NCI-H2029 treated with DMSO at 0.1 percent for 48 hours (cell line): ENCODE measurements at places on chromosomes 1 and 21.

DNA sequence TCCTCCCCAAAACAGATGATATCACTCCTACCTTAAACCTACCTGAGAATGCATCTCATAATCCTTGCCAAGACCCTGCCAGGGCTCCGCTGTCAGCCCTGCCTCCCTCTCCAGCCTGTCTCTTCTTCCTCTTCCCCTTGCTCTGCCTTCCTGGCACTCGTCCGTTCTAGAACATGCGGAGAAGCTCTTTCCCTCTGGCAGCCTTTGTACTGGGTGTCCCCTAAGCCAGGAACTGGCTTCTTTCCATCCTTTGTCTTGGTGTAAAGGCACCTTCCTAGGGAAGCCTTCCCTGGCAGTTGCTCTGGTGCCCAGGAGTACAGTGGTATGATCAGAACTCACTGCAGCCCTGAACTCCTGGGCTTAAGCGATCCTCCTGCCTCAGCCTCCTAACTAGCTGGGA, 36.1 kb downstream of the CTNNBIP1 start:
- DNase-seq = no peak

DNA sequence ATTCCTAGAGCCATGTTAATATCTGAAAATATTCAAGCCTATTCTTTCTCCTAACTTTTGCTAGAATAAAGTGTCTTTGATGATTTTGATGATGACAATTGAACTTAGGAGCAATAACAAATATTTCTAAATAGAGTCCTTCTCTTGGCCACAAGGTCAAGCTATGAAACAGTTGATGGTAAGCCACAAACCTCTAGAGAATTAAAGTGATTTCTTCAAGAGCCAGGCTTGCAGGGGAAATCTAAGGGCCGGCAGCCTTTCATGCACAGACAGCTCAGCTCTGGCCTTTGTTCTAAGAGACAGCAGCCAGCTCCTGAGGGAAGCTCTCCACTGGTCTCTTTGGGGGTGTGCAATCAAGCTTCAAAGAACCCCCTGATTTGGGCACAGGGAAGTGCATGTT, 59.0 kb downstream of the SUSD4 start:
- no peak for DNase-seq

GRCh38 chr1:8523666-8524206, 205.8 kb downstream of the SLC45A1 start:
- DNase-seq = no peak

GRCh38 chr1:236471653-236472052, 52.1 kb upstream of the LGALS8 start:
- DNase-seq = no peak

DNA sequence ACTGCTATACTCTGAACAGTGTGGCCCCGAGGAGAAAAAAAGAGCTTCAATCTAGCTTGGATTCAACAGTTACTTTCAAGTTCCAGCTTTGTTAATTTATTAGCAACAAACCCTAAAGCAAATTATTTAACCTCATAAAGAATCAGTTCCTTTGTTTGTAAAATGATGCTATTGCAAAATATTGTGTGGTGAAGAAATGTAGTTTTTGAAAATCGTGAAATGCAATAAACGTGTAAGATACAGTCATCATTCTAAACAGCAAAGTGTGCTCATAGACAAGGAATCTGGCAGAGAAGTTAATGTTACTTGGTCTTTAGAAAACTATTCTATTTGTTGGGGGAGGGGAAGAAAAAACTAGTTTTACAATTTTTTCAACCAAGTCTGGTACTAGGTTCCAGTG, 297.6 kb upstream of the ADGRL4 start:
- no peak for DNase-seq

DNA sequence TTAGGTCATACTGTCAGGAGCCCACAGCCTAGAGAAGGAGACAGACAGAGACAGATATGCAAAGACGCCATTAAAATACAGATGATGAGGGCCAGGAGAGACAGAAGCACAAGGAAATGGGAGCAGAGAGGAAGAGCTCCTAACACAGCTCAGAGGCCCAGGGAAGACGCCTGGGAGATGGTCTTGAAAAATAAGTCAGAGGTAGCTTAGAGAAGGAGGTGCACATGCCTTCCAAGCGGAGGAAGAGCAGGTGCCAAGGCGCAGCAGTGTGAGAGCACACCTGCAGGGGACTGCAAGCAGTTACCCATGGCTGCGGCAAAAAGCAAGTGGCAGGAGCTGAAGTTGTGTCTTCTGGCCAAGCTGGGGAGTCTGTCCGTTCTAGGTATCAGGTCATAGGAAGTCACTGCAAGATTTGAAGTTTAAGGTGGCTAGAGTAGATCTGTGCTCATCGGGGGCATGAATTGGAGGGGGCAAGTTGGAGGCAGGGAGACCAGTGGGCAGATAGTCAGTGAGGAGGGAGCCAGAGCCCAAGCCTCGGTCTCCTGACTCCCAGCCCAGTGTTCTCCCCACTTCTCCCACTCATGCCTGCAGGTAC, 1.3 kb upstream of the TRABD2B start:
- DNase-seq = no peak

DNA sequence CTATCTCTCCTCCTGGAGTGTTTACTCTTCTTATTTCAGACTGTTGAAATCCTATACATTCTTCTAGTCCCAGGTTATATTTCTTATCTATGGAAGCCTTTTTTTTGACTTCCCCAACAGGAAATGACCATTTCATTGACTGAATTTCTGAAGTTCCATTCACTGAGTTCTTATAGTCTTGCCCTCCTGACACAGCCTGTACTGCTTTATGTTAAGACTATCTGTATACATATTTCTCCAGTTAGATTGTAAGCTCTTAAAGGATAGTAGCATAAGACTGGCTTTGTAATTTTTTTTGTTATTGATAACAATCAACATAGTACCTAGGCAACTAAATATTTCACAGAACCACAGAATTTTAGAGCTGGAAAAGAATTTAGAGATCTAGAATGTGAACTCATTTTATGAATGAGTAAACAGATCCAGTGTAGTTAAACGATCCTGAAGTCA, 14.9 kb upstream of the MACF1 start:
- DNase-seq = peak; percentile 99

GRCh38 chr1:230090194-230090711, 23.2 kb downstream of the GALNT2 start:
- DNase-seq = no peak

- no peak for DNase-seq
Observed at GRCh38 chr1:26358411-26359384, 4.8 kb upstream of the CRYBG2 start.

GRCh38 chr1:7590426-7590790, 180.7 kb upstream of the VAMP3 start:
- no peak for DNase-seq

GRCh38 chr1:94332952-94333351, 85.2 kb upstream of the ABCD3 start:
- DNase-seq = peak; percentile 79

GRCh38 chr1:159900086-159900680, at the start of gene CFAP45:
TSS of gene CFAP45 (minus strand) at chr1:159900165. CDS start at chr1:159900098, 67 bp downstream.
- DNase-seq = peak; percentile 66

DNA sequence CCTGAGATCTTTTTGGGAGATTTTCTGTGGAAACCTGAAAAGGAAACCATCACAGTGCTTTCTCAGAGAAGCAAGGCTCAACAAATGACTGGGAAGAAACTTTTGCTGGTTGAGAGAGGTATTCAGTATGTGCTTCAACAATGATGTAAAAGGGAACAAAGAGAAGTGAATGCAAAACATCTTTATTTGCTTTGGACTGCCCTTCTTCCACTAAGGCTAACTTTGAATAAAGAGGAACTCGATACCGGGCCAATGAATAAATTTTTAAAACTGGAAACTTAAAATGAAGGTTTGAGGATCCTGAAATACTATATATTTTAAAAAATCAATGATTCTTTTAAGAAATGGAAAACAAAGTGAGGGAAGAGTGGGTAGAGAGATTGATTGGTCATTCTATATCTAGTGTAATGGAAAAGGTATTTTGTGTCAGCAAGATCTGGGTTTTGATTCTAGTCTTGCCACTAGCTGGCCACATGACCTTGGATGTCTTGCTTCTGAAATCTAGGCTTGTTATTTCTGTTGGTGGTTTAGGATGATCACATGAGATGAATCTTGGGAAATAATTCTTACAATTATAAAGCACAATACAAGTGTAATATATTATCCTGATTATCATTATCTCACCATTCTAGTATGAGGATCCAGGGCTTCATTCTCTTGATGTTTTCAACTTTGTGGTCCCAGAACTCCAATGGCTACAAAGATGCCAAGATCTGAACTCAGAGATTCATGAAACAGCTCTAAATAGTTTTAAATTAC, 34.6 kb upstream of the APOBEC4 start:
- DNase-seq = no peak

GRCh38 chr1:110338309-110338885, 780 bp upstream of the RBM15 start:
- peak; percentile 73 for DNase-seq

DNA sequence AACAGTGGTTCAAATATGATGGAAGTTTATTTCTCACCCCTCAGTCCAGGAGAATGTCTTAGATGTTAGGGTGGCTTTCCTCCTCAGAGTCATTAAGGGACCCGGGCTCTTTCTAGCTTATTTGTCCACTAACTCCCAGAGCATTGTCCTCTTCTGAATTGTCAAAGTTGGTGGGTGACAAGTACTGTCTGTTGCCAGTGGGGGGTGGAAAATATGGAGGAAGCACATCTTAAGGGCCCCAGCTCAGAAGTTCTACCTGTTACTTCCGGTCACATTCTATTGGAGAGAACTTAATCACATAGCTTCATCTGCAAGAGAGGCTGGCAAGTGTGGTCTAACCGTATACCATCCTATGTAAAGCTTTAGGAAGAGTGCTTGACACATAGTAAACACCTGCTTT, 7.1 kb downstream of the CLIC4 start:
- DNase-seq = no peak

GRCh38 chr1:35453031-35453430, 104.2 kb downstream of the KIAA0319L start:
- DNase-seq = no peak

DNA sequence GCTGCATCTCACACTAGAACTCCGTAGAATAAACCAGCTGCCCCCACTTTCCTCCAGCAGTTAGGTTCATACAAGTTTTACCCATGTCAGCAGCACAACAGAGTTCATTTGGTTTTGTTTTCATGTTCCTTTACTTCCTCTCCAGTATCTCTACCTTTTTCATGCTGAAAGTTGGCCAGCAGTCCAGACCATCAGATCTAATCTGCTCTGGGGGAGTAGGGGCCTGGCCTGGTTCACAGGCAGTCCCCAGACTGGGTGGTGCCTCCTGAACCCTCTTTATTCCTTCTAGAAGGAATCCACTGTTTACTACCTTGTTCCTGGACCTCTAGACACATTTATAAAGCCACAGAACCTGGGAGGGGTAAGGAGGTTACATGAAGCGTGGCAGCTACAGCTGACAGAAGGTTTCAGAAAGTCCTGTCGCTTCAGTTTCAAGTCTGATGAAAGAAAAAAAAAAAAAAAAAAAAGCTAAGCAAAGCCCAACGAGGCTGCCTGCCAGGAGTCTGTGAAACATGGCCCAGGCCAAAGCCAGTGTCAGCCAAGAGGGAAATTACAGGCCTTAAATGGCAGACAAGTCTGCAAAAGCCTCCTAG, 184.6 kb upstream of the JUN start:
- peak; percentile 77 for DNase-seq

DNA sequence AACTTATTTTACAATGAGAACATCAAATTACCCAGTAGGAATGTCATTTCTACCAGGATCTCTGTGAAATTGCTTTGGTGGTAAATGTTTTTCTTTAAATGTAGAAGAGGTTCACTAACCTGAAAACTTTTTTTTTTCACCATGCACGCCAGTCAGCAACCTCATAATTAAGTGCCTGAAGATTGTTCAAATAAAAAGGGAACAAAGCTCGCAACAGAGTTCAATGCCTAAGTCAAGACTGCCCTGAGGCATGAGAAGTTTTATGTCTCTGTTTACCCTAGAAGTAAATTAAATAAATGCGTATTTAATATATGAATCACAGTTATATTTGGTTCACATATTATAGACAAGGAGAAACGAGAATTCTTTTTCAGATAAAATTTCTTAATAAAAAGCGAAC, 13.8 kb upstream of the SYDE2 start:
- no peak for DNase-seq

- DNase-seq = peak; percentile 95
Observed at GRCh38 chr1:93446837-93447451, 974 bp upstream of the FNBP1L start.
